ENCODE measurements at places on chromosomes 1 and 21. TPM values are rescaled to one million over a fixed set of nuclear protein-coding genes. Genes with fewer than 3 reads are reported as not detected.

CD34 gene
- not detected for total RNA-seq

BNIPL gene
- 5.3 TPM for total RNA-seq

DNA sequence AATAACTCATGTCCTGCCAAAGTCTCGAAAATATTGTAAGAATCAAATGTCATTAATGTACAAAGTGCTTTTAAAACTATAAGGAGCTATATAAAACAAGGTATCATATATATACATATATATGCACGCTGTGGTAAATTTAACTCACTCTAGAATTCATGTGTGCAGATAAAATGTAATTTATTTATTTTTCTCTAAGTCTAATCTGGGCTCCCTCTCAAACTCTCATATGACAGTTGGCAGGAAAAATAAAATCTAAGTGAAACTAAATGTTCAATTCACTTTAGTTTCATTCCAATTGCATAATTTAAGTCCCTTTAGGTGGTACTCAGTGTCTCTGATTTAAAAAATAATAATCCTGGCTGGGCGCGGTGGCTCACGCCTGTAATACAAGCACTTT, 372.0 kb upstream of the DAB1 start:
- no peak for DNase-seq
- no peak overlapping the region for H3K27ac ChIP-seq
- no peaks in the 10 kb centered on the region for H3K4me1 ChIP-seq
- peaks cover 7% of the 10 kb centered on the region for H3K27me3 ChIP-seq
- no peak overlapping the region for H3K4me3 ChIP-seq

ZNF436 gene
- total RNA-seq: 8.9 TPM

DNA sequence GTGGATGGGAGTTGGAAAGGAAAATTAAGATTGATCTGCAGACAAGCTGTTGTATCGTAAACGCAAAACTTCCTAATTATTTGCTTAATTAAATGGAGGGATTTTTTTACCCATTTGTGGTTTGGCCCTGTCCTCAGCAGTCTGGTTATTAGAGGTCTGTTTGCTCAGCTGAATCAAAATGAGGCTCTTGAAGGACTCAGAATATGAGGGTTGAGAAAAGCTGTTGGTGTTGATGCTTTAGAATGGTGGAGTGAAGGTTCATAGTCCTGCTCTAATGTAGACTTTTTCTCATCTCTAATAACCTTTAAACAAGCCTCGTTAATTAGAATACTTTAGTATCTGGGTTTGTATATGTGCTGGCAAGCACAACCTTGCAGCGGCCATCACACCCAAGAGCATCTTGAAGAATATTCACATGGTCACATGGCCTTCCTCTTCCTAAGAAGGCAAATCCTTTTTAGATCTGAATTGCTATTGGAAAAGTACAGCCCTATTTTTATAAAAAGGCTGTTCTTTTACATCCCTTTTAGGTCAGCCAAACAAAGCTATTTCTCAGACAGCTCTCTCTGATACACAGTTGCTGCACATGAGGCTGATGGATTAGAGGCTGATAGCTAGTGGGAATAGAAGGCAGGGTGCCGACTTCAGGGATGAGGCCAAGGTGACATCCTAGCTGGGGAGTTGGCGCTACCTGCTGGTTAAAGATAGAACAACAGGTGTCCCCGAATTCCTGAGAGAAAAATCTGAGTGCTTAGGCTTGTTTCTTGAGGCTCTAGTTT, 53.8 kb downstream of the MACF1 start:
- H3K36me3 ChIP-seq: peaks cover 8% of the 10 kb centered on the region
- no peaks in the 10 kb centered on the region for H3K27me3 ChIP-seq
- peaks cover 29% of the 10 kb centered on the region for H3K4me1 ChIP-seq
- no peak overlapping the region for H3K4me3 ChIP-seq
- no peak overlapping the region for H3K27ac ChIP-seq

SHISA4 gene
- 0.96 TPM for total RNA-seq
